ENCODE measurements at places on chromosomes 3 and 15. TPM values are rescaled to one million over a fixed set of nuclear protein-coding genes. Genes with fewer than 3 reads are reported as not detected.

GRCh38 chr3:67601385-67601784 lies 53.0 kb downstream of the SUCLG2 start:
- no peak overlapping the region for H3K4me3 ChIP-seq
- H3K4me1 ChIP-seq, result no peaks in the 10 kb centered on the region
- no peak overlapping the region for H3K27ac ChIP-seq
- no peaks in the 10 kb centered on the region for H3K27me3 ChIP-seq
- no peaks in the 10 kb centered on the region for H3K36me3 ChIP-seq

The USP3 gene
- total RNA-seq, result 36.9 TPM

DNA sequence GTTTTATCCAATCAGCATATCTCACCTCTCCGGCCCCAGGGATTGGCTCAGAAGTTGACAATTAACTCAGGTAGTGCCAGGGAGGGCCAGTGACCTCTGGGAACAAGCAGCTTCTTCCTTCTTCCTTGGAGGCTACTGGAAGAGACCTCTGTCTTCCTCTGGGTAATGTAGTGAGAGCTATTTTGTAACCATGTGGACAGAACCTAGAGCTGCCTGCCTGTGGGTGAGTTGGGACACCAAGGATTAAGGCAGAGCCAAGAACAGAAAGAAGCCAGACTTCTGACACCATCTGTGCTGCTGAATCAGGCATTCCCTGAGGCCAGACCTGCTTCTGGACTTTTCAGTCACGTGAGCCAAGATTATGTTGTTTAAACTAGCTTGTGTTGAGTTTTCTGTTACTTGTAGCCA lies 5.9 kb upstream of the NDUFAF1 start:
- H3K27me3 ChIP-seq, result no peaks in the 10 kb centered on the region
- no peaks in the 10 kb centered on the region for H3K36me3 ChIP-seq
- H3K27ac ChIP-seq, result no peak overlapping the region
- peak; percentile 9 for DNase-seq
- no peaks in the 10 kb centered on the region for H3K4me1 ChIP-seq
- H3K4me3 ChIP-seq, result no peak overlapping the region

The ALDH1L1 gene
- 0.08 TPM for total RNA-seq

DNA sequence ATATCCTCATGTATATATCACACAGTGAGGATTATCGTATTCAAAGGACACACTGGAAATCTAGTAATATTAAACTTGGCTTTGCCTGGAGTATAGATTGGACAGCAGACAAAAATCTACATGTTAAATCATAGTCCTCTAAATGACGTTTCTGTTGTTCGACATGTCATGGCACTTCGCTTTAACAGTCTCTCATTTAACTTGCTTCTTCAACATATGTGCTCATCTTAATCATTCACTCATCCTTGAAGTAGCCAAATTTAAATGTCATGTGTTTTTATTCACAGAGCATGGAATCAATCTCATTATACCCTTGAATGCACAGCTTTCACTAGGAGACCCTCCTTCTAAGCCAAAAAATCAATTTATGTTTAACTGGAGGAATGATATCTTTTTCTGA lies 417.0 kb upstream of the CNTN6 start:
- H3K4me3 ChIP-seq, result no peak overlapping the region
- H3K27ac ChIP-seq, result no peak overlapping the region
- DNase-seq, result no peak
- no peaks in the 10 kb centered on the region for H3K4me1 ChIP-seq
- no peaks in the 10 kb centered on the region for H3K36me3 ChIP-seq

GRCh38 chr15:34203936-34204335 lies 6.0 kb downstream of the KATNBL1 start:
- no peak for DNase-seq
- H3K4me3 ChIP-seq, result no peak overlapping the region
- peaks cover 4% of the 10 kb centered on the region for H3K4me1 ChIP-seq
- no peaks in the 10 kb centered on the region for H3K27me3 ChIP-seq
- peaks cover 8% of the 10 kb centered on the region for H3K36me3 ChIP-seq
- H3K27ac ChIP-seq, result no peak overlapping the region

DNA sequence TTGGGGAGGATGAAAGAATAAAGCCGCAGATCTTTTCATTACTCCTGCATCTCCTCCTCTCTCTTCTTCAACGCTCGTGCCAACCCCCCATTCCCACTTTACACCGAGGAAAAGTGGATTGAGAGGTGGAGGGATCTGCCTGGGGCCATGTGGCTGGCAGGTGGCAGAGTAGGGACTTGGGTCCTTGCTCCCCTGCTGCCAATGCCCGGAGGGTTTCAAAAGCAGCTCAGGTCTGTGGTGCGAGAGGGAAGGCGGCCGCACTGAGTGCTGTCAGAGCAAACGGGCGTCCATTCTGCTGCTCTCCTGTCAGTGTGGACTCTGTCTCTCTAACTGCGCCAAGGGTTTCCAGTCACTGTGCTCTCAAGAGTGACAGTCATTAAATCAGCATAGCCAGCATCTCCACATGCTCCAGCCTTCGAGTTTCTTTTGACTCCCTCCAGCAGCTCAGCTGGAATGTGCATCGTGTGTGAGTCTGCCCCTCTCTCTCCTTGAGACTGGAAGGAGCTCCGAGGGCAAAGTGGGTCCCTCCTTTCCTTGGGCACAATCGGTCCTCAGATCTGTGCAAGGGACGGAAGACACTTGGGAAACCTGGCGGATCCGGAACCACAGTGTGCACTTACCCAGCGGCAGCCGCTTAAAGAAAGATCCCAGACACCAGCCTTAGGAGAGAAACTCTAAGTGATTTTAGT lies 68.6 kb downstream of the VGLL4 start:
- no peaks in the 10 kb centered on the region for H3K27me3 ChIP-seq
- DNase-seq, result no peak
- no peak overlapping the region for H3K27ac ChIP-seq
- peaks cover 12% of the 10 kb centered on the region for H3K36me3 ChIP-seq
- H3K4me1 ChIP-seq, result peaks cover 15% of the 10 kb centered on the region

GRCh38 chr15:83365370-83365938 lies 81.0 kb upstream of the BNC1 start:
- DNase-seq, result peak; percentile 41
- peaks cover 23% of the 10 kb centered on the region for H3K27me3 ChIP-seq
- H3K36me3 ChIP-seq, result no peaks in the 10 kb centered on the region
- H3K4me1 ChIP-seq, result no peaks in the 10 kb centered on the region
- H3K4me3 ChIP-seq, result no peak overlapping the region
